ENCODE measurements at places on chromosomes 3 and 15. TPM values are rescaled to one million over a fixed set of nuclear protein-coding genes. Genes with fewer than 3 reads are reported as not detected.

The GATA2 gene
- polyA plus RNA-seq, result not detected

DNA sequence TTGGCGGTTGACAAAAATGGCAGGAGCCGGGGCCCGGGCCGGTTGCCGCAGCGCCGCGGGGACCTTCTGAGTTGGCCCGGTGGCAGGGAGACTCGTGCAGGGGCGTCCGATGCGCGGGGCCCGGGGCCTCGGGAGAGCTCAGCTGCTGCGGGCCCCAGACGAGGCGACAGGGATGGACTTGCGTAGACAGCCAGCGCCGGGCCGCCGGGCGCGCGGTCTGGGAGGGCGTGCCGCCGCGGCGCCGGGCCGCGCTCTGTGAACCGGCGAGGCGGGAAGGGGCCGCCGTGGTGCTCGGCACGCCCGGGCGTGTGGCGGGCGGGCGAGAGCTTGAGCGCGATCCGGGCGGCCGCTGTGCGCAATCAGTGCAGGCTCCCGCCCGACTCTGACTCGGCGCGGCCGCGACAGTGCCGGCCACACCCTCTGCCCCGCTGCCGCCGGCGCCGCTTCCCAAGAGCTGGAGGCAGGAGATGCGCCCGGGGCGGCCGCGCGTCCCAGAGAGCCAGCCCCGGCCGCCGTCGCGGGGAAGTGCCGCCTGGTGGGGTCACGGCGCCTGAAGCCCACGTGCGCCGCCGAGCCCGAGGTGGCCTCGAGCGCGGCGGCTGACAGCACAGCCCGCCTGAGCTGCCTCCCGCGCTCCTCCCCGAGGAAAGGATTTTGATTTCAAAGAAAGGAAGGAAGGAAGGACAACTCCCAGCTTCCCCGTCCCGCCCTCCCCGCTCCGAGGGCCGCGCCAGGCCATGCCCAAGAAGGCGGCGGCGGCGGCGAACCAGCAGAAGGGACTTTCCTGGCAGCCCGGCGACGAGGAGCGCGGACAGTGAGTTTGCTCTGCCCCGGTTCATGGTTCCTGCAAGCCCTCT, 657 bp downstream of the TLNRD1 start:
- peaks cover 7% of the 10 kb centered on the region for H3K36me3 ChIP-seq
- H3K4me1 ChIP-seq, result peaks cover 42% of the 10 kb centered on the region
- peak overlapping the region; percentile 95 for H3K27ac ChIP-seq
- H3K27me3 ChIP-seq, result no peaks in the 10 kb centered on the region
- peak overlapping the region; percentile 91 for H3K4me3 ChIP-seq

The ADAMTS7 gene
- not detected for polyA plus RNA-seq

The ITIH4 gene
- polyA plus RNA-seq, result 1.6 TPM

DNA sequence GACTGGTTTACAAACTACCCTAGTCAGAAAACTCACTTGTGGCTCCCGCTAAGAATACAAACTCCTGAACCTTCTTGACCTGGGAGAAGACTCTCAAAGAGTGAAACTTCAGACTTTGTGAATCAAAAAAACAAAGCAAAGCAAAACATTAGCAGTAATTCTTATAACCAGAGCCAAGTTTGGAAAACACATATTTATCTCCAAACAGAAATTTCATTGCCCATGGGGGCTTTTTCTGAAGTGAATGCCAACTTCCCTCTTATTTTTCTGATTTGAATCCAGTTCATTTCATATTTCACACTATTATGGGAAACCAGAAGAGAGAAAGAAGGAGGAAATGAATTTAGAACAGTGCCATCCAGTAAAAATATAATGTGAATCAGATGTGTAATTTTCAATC, 55.7 kb upstream of the ZNF385D start:
- H3K36me3 ChIP-seq, result no peaks in the 10 kb centered on the region
- H3K4me3 ChIP-seq, result no peak overlapping the region
- no peaks in the 10 kb centered on the region for H3K4me1 ChIP-seq
- no peak overlapping the region for H3K27ac ChIP-seq

The RBMS3 gene
- 0.70 TPM for polyA plus RNA-seq

DNA sequence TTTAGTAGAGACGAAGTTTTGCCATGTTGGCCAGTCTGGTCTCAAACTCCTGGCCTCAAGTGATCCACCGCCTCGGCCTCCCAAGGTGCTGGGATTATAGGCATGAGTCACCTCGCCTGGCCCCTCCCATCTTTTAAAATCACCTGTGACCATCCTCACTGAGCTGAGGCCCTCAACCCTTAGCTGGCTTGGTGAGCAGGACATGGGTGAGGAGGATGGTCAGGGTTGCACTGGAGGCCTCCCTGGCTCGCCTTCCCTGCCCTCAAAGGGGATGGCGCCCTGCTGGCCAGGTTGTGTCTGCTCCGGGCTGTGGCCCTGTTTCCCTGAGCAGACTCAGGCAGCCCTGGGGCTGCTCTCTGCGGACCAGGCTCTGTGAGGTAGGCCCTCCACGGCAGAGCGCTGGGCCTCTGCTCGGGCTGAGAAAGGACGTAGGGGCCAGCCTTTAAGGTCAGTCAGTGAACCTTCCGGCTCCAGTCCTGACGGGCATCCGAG, 33.7 kb downstream of the SYNM start:
- H3K36me3 ChIP-seq, result no peaks in the 10 kb centered on the region
- no peak overlapping the region for H3K4me3 ChIP-seq
- H3K27me3 ChIP-seq, result no peaks in the 10 kb centered on the region
- H3K27ac ChIP-seq, result no peak overlapping the region
- DNase-seq, result no peak
- H3K4me1 ChIP-seq, result no peaks in the 10 kb centered on the region

GRCh38 chr3:112338021-112338726, 5.2 kb downstream of the CD200 start:
- peaks cover 27% of the 10 kb centered on the region for H3K4me1 ChIP-seq
- no peak overlapping the region for H3K27ac ChIP-seq
- H3K36me3 ChIP-seq, result no peaks in the 10 kb centered on the region
- no peak overlapping the region for H3K4me3 ChIP-seq
- no peaks in the 10 kb centered on the region for H3K27me3 ChIP-seq

DNA sequence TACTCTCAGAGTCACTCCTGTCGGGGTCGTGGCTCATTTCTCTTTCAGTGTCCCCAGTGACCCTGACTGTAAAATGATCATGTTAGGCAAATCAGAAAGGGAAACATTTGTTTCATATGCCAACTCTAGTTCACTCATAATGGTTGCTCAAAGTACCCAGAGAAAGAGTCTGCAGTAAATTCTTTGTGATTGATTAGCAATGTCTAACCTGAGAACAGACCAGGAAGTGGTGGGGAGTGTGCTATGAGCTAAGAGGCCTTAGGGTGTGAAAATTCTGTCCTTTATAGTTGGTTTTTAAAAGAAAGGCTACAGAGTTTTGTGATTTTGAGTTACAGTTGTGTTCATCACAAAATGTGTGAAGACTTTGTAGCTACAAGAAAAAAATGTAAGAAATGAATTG, 108.9 kb downstream of the EDEM1 start:
- no peak overlapping the region for H3K4me3 ChIP-seq
- no peak for DNase-seq
- no peaks in the 10 kb centered on the region for H3K4me1 ChIP-seq
- no peaks in the 10 kb centered on the region for H3K36me3 ChIP-seq
- H3K27ac ChIP-seq, result no peak overlapping the region

The TEX55 gene
- polyA plus RNA-seq, result not detected

The CCR9 gene
- 3.9 TPM for polyA plus RNA-seq

The CLDN16 gene
- not detected for polyA plus RNA-seq

The SYNM gene
- polyA plus RNA-seq, result 0.09 TPM

- no peaks in the 10 kb centered on the region for H3K36me3 ChIP-seq
- no peak overlapping the region for H3K27ac ChIP-seq
- peaks cover 12% of the 10 kb centered on the region for H3K4me1 ChIP-seq
- H3K27me3 ChIP-seq, result no peaks in the 10 kb centered on the region
- H3K4me3 ChIP-seq, result no peak overlapping the region
Observed at GRCh38 chr3:39208463-39209055, 16.2 kb upstream of the XIRP1 start.

DNA sequence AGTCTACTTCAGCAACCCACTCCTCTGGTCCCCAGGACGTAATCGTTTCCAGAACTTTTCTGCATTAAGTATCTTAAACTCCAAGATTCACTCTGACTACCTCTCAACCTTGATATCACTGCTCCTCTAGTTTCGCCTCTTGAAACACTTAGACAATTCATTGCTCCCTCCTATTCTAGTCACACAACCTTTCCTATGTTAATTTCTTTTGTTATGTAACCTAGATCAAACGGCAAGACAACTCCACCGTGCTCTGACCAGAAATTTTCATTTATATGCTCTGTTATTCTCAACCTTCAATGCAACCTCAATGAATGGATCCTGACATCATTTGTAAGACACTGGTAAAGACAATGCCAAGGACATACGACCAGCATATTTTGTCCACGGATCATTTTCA, 71.3 kb downstream of the CADM2 start:
- H3K4me1 ChIP-seq, result no peaks in the 10 kb centered on the region
- H3K27me3 ChIP-seq, result no peaks in the 10 kb centered on the region
- no peak for DNase-seq
- H3K27ac ChIP-seq, result no peak overlapping the region

The KAT2B gene
- polyA plus RNA-seq, result 4.3 TPM

GRCh38 chr3:13411186-13411860, 8.8 kb downstream of the NUP210 start:
- no peak overlapping the region for H3K4me3 ChIP-seq
- H3K4me1 ChIP-seq, result peaks cover 56% of the 10 kb centered on the region
- no peaks in the 10 kb centered on the region for H3K27me3 ChIP-seq
- peaks cover 5% of the 10 kb centered on the region for H3K36me3 ChIP-seq
- H3K27ac ChIP-seq, result no peak overlapping the region
- no peak for DNase-seq

DNA sequence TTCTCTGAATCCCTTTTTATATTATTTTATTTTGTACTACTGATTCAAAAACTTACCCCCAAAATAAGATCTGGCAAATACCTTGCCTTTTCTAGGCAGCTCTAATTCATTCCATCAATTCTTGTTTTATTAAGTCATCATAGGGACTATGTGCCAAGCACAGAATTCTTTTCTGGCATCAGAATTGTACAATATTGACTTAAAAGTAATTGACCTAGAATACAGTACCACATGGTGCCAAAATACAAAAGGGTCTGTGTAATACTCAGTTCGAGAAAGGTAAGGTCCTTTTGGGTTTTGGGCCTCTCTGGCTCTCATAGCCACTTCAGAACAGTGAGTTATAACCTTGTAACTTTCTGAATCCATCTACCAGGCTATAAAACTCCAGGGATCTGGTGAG, 46.2 kb downstream of the KBTBD8 start:
- H3K27me3 ChIP-seq, result no peaks in the 10 kb centered on the region
- H3K4me3 ChIP-seq, result no peak overlapping the region
- no peaks in the 10 kb centered on the region for H3K36me3 ChIP-seq
- no peaks in the 10 kb centered on the region for H3K4me1 ChIP-seq
- no peak overlapping the region for H3K27ac ChIP-seq

The CPN2 gene
- not detected for polyA plus RNA-seq

The C15orf39 gene
- polyA plus RNA-seq, result 4.6 TPM

DNA sequence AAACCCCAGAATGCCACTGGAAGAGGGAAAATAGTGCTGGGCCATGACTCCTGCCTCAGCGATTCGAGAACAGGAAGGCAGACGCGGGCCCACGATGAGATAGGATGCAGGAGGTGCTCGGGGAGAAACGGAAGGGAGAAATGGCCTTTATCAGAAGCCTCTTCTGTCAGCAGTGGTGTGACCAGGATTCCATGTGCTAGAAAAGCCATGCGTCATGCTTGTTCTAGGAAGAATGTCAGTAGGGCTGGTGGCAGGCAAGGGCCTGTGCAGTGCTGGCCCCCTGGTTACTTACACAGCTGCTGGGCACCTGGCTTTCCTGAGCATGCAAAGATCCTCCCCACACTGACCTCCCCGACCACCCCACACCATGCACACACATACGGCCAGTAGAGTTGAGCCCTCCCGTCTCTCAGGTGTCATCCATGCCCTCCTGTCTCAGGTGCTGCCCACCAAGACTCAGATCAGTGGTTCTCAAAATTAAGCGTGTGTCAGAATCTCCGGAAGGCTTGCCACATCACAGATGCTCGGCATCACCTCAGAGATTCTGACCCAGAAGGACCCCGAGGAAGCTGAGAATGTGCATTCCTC, 106.7 kb downstream of the ADAMTS17 start:
- no peak overlapping the region for H3K4me3 ChIP-seq
- no peaks in the 10 kb centered on the region for H3K27me3 ChIP-seq
- H3K4me1 ChIP-seq, result peaks cover 6% of the 10 kb centered on the region
- no peak overlapping the region for H3K27ac ChIP-seq
- H3K36me3 ChIP-seq, result no peaks in the 10 kb centered on the region

The SPTBN5 gene
- not detected for polyA plus RNA-seq

The CNTN6 gene
- not detected for polyA plus RNA-seq

The C3orf70 gene
- not detected for polyA plus RNA-seq

GRCh38 chr3:102532901-102533300, 98.1 kb downstream of the ZPLD1 start:
- no peaks in the 10 kb centered on the region for H3K36me3 ChIP-seq
- peaks cover 6% of the 10 kb centered on the region for H3K4me1 ChIP-seq
- no peak overlapping the region for H3K4me3 ChIP-seq
- no peaks in the 10 kb centered on the region for H3K27me3 ChIP-seq

DNA sequence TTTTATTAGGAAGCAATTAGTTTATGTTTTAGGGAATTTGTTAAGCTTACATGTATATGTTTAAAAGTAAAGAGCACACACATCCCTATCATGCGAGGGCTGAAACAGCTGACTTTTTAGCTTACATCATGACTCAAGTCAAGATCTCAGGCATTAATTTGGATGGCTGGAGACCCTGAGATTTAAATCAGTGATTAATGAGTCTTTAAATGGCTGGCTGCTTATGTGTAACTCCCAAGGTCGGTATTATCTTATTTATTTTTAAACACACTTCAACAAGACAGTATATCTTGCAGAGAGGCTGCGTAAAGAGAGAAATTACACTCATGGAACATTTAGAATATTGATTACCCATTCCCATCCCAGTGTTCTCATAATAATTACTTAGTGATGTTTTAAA, 169.4 kb downstream of the KBTBD8 start:
- H3K36me3 ChIP-seq, result no peaks in the 10 kb centered on the region
- no peaks in the 10 kb centered on the region for H3K4me1 ChIP-seq
- H3K27ac ChIP-seq, result no peak overlapping the region
- DNase-seq, result no peak

- H3K27me3 ChIP-seq, result no peaks in the 10 kb centered on the region
- no peak overlapping the region for H3K27ac ChIP-seq
- H3K36me3 ChIP-seq, result no peaks in the 10 kb centered on the region
- DNase-seq, result no peak
- no peaks in the 10 kb centered on the region for H3K4me1 ChIP-seq
Observed at GRCh38 chr3:44114142-44114541, 127.5 kb upstream of the TOPAZ1 start.

GRCh38 chr3:105938101-105938500, 69.3 kb upstream of the CBLB start:
- no peaks in the 10 kb centered on the region for H3K27me3 ChIP-seq
- no peaks in the 10 kb centered on the region for H3K4me1 ChIP-seq
- H3K4me3 ChIP-seq, result no peak overlapping the region
- no peaks in the 10 kb centered on the region for H3K36me3 ChIP-seq

GRCh38 chr15:90895571-90896117, 7.5 kb upstream of the MAN2A2 start:
- no peak for DNase-seq
- no peak overlapping the region for H3K27ac ChIP-seq
- H3K4me1 ChIP-seq, result no peaks in the 10 kb centered on the region
- H3K36me3 ChIP-seq, result no peaks in the 10 kb centered on the region
- no peak overlapping the region for H3K4me3 ChIP-seq
- H3K27me3 ChIP-seq, result no peaks in the 10 kb centered on the region
